ENCODE measurements at places on chromosomes 2 and 18.

- no peak for DNase-seq
These were observed 949 bp downstream of the CDC42EP3 start for GRCh38 chr2:37670378-37671008.

DNA sequence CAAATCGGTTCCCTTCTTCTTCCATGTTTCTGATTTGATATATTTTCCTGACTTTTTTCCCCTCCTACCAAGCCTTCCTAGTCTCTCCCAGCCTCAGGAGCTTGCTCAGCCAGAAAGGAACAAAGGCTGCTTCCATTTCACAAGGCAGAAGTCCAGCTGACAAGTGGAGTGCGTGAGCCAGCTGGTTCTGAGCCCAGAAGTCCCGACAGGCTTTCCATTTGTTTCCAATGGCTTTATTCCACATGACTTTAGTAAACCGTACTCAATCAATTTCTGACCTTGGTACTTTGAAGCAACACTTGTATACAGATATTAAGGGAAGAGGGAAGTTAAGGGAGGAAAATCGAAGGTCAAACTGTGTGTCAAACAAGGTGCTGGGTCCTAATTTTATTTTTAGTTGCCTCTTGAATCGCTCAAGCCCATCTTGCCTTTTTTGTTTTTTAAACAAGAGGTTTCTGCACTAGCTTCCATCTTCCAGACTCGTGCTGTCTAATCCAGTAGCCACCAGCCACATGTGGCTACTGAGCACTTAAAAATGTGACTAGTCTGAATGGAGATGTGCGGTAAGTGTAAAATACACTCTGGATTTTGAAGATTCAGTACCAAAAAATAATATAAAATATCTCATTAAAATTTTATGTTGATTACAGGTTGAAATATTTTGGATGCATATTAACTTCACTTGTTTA lies 36.2 kb downstream of the WIPF1 start:
- DNase-seq: no peak

GRCh38 chr2:145067549-145068030 lies 547.7 kb upstream of the ZEB2 start:
- no peak for DNase-seq

DNA sequence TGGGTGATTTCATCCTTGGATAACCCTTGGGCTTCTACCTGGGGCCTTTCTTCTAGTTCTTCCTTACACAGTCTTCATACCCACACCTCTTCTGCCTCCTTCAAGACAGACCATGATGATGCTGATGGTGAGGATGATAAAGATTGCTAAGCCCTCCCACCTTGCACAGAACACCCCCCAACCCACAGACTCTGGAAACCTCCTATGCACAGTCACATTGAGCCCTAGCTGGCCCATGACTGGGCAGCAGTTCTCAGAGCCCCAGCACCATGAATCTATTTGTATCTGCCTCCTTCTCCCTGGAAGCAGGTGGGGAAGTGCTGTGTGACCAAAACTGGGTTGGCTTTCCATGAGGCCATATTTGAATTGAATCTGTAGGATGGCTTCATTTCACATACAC lies 99.8 kb downstream of the EN1 start:
- DNase-seq: no peak

GRCh38 chr2:174518395-174518794 lies 31.6 kb upstream of the GPR155 start:
- DNase-seq: no peak

DNA sequence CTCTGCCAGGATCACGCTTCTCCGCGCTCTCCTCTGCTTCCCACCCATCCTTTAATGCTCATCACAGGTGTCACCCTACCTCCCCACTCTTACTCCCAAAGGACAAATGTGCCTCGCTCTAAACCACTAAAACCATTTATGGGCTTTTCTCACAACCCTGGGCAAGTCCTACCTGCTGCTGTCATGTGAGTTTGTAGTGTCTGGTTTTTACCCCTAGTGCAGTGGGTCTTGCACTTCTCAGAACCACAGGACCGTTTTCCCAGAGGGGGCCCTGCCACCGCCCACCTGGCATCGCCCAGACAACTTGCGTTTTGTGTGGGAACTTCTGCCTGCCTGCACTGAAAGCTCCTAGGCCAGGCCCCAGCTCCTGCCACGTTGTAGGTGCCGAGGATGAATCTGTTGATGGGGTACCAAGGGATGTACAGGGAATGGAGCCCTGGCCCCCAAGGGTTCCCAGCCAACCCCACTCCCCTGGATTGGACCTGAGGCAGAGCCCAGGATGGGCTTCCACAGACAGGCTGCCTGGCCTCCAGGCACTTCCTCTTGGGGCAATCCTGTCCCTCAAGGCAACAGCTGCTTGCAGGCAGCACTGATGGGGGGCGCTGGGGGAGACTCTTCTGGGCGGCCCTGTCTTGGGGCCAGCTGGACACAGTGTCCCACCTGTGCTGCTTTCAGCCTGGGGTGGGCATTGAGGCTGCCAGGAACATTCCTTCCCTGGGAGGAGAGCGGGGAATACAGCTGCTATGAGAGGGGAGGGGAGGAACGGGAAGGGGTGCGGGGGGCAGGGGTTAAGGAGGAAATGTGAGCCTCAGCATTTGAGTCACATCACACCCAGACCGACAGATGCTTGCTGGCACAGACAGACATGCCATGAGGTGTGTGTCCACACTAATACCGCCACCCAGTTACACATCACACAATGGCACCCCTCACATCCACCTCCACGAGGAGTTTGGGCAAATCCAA lies 176.3 kb downstream of the ZFP36L2 start:
- no peak for DNase-seq

GRCh38 chr18:77144046-77144445 lies 11.5 kb upstream of the MBP start:
- no peak for DNase-seq

DNA sequence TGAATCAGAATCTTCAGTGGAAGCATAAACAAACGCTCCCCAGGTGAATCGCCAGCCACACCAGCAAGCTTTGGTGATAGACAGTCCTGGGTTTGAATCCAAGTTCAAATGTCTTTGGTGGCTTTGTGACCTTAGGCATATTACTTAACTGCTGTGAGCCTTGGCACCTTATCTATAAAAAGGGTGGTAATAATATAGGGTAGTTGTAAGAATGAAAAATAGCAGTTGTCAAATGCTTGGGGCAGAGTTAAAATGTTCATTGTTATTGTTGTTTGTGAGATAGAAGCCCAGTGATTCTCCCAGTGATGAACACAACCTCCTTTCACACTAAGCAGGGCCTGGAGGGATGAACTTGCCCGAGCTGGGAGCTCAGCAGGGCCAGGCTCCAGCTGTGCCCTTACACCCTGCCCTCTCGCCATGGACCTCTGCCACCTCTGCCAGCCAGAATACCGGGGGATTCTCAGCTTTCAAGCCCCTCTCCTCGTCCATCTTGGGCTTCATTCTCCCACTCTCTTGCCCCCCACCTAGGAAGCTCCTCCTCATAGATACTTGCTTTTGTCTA lies 6.1 kb upstream of the TMBIM1 start:
- DNase-seq: no peak

DNA sequence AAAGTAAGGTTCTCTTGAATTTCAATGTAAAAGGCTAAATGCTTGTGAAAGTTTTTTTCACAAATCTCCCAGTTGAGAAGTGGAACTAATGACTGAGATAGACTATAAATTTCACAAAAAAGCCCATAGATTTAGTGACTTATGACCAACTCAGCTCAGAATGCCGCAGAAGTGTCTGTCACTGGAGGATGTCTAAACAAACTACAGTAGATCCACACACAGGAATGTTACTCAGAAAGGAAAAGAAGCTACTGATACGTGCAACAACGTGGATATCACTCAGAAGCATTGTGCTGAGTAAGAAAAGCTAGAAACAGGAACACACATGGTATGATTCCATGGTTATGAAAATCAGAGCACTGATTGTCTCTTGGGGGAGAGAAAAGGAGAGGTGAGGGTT lies 151.9 kb downstream of the DOCK10 start:
- DNase-seq: no peak

GRCh38 chr2:233264667-233265066 lies 13.2 kb downstream of the ATG16L1 start:
- DNase-seq: no peak

GRCh38 chr2:172843902-172844715 lies 108.5 kb downstream of the RAPGEF4 start:
- no peak for DNase-seq

- no peak for DNase-seq
These were observed 37.7 kb upstream of the SYT4 start for GRCh38 chr18:43314941-43315340.

DNA sequence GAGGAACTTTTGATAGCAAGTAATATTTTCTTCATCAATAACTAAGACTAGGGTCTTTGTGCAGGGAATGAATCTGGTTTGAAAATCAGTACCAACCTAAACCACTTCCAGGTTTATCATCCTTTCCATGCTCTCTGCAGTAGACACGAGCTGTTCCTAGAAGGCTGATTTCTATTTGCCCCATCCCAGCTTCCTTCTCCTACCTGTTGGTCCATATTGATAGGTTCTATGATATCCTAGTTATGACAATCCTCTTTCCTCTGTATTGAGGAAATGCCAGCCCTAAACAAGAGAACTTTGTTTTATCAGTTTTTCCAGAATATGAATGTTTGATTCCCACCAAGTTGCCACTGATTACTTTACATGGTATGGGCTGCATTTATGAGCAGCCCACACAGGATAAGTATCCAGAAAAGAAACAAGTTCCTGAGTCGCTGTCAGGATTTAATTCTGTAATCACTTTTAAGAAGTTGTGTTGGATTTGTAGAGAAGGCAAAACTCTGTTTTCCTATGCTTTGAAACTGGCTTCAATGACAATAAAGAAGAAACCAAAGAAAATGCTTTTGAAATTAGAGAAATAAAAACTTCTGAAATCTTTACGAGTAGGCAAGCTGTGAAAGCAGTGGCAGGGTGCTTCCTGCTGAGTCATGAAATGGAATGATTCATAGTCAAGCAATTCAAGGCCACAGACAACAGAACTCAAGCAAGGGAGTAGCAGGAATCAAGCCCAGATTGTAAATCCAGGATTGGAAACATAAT lies 37.3 kb upstream of the TANK start:
- DNase-seq: peak; percentile 4

- no peak for DNase-seq
These were observed 23.4 kb upstream of the TANK start for GRCh38 chr2:161136696-161137324.

DNA sequence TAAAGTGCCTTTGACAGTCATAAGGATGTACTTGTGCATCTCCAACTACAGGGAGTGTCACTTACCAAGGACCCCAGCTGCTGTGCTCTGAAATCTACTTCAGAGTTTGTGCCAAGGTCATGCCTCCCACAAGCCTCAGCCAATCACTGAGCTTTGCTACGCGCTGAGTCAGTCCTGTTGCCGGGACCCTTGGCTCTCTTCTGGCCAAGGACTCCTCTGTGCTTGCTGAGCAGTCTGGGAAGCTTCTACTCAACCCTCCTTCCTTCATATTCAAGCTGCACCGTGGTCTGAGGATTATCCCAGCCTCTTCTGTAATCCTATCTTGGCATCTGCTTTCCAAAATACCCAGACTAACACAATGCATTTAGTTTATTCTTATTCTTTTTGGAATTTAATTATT lies 398.9 kb upstream of the FANCL start:
- no peak for DNase-seq

DNA sequence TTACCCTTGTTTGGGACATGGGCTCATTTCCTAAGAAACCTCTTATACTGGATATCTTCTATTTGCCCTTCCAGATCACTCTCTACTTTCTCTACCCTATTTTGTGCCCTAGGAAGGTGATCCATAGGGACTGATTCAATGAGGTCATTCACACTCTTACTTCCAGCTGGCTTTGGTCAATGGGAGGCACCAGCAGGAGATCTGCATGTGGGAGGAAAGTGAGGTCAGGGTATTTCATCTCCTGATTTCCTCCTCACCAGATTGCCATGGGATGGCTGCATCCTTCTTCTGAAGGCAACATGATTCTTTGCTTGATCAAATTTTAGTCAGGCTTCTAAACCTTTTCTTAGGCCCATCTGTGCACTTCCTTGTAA lies 15.2 kb downstream of the M1AP start:
- DNase-seq: no peak

GRCh38 chr2:234735829-234736228 lies 216.0 kb upstream of the SH3BP4 start:
- no peak for DNase-seq

DNA sequence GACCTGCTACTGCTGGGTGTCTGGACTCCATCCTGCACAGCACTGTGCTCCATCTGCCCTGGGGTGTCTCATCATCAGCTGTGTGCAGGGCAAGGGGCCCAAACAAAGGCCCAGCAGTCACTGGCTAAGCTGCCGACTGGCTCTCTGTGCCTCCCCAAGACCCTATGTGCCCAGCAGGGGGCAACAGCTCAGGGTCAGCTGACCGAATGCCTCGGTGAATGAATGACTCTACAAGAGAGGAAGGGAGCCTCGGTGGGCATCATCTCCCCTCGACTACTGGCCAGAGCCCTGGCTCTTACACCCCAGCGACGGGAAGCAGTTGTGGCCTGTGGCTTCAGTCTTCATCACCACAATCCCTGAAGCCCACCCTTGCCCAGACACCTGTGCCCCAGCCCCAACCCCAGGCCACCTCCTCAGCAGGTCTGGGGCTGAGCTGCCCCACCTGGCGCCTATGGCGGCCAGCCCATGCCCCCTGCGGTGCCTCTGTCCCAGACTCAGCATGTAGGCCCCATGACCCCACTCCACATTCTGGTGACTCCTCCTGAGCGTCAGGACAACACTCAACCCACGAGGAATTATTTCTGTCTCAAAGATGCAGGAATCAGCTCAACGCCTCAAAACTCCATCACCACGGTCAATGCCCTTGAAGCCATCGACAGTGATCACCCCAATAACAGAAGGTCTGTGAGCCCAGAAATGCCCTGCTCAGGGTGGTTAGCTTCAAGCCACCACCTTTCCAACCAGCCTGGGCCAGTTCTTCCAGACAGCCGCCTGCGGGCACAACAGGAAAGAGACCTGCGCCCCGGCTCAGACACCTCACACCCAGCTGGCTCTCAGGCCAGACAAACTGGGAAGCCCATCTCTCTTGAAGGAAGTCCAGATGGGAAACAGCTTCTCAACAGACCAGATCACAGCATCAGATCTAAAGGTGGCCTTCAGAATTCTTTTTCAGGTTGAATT lies 1.6 kb upstream of the GPR17 start:
- DNase-seq: no peak

DNA sequence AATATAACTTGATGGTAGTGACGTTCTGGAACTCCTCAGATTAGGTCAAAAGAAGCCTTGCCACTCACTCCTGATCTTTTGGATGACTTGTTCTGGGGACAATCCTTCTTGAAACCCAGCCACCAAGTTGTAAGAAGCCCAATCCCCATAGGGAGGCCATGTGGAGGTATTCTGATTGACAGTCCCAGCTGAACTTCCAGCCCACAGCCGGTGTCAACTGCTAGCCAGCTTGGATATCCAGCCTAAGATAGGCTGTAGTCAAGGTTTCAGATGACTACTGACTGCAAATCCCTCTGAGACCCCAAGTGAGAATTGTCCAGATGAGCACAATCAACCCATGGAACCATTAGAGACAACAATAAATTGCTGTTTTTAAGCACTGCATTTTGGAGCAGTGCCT lies 31.4 kb downstream of the EIF2AK2 start:
- DNase-seq: no peak

GRCh38 chr2:12050396-12050795 lies 304.0 kb downstream of the LPIN1 start:
- no peak for DNase-seq

GRCh38 chr2:159613091-159613490 lies 3.3 kb downstream of the BAZ2B start:
- no peak for DNase-seq

GRCh38 chr2:206095536-206096332 lies 9.8 kb upstream of the INO80D start:
- DNase-seq: no peak
